ENCODE measurements at places on chromosomes 11 and 22.

DNA sequence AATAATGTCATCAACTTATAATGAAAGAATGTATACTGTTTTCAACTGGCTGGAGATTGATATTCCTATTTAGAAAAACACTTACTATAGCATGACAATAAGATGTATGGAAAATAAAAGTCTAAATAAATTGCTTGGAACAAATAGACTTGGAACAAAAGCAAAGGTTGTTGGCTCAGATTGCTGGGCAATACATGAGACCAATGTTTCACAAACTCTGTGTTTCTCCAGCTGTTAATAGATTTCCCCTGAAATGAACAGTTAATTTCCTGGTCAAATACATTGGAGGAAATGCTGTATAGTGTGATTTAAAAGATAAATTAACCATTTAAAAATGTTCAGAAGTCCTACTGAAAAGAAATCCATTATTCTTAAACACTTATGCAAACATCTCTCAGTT is 40.1 kb upstream of the CTSC start:
- no peak for DNase-seq

DNA sequence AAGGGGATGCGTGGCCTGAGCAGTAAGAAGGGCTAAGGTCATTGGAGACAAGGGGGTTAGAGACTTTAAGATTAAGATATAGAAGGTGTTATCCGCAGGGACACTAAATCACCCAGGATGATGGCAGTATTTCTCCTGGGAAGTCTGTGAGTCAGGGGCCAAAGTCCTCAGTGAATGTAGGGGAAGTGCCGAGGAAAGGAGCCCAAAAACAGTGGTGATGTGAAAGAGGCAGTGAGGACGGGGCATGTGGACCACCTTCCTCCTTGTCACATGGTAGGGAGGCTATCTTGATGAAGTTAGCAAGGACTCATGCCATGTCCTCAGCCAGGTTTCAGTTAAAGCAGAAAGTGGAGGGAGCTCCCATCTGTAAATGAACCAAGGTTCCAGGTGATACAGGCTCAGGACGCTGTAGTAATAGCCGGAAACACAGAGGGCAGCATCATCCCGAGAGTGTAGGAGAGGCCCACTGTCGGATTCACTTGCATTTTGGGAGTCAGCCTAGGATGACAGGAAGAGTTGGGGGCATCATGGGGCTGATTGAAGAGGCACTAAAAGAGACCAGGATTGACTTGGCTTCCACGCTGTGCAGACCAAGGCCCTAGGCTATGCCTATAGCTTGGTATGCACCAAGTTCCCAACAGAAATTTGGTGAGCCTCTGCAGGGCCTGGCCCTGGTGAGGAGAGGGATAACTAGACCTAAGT is 33.5 kb downstream of the WEE1 start:
- no peak for DNase-seq

DNA sequence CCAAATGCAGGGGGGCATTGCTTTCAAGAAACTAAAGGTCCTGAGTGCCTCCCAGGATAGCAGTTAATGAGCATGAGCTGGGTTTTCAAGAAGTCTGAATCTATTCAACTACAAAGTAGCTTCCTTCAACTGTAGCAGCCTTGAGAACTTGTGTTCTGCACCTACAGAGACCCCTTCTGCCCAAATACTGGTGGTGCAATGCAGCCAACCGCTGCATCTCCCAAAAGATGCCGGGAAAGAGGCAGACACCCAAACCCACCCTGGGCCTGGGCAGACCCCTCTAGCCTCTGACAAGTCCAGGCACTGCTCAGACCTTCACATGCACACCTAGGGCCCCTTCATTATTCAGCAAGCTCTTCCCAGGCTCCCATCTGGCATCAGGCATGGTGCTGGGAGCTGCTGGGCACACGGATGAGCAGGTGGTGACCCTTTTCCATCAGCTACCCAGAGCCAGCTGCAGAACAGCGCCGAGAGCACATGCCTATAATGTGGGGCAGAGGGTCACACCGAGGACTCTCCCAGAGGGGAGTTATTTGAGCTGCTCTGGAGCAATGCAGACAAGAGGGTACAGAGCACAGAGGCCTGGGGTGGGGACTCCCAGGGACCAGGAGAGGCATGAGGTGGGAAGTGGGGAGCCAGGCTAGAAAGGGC is 44.9 kb upstream of the ETS1 start:
- DNase-seq: peak; percentile 13

GRCh38 chr11:125062931-125063428 is at the start of gene SLC37A2:
Gene SLC37A2, plus strand, starts transcription at chr11:125063305. Its CDS starts 63 bp downstream, at chr11:125063368.
- peak; percentile 4 for DNase-seq

DNA sequence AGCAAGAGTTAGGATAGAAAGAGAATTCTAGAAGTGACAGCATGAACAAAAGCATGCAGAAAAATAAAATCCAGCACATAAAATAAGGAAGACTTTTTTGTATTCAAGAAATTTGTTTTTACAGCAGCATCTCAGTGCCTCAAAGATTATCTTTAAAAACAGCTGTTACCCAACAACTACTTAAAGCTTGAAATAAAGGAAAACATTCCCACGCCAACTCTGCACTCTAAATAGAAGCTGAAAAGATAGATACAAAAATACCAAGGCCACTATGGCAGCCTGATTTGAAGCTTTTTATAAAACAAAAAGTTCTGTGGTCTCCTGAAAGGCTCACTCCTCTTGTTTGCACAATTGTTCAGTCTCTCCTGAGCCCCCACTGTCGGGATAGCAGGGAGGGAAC is 83.6 kb upstream of the LRRC55 start:
- DNase-seq: no peak

DNA sequence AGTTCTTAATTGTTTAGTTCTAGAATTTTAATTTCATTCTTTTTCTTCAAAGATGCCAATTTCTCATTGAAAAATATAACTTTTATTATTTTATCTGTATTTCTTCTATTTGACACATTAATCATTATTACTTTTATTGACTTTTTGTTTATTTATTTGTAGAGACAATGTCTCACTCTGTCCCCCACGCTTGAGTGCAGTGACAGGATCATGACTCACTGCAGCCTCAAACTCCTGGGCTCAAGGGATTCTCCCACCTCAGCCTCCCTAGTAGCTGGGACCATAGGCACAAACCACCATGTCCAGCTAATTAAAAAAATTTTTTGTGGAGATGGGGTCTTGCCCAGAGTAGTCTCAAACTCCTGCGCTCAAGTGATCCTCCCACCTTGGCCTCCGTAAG is 30.3 kb upstream of the FBLN1 start:
- no peak for DNase-seq

DNA sequence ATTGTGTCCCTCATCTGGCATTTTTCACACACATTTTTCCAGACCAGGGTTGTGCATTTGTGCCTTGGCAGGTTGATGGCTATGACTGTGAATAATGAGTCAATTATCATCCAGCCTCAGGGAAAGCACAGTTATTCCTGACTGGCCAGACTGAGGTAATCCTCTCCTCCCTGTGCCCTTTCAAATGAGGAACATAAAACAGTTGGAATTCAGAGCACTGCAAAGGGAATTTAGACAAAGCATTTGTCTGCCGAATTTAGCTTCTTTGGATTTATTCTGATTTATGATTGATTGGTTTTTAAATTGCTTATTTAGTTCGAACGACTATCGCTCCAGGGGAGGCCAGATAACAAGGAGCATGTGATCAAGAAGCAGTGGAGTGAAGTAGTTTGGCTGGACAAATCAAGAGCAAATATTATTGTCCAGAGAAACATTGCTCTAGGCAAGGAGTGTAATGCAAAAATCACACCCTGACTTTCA is 30.8 kb upstream of the RAG2 start:
- no peak for DNase-seq

DNA sequence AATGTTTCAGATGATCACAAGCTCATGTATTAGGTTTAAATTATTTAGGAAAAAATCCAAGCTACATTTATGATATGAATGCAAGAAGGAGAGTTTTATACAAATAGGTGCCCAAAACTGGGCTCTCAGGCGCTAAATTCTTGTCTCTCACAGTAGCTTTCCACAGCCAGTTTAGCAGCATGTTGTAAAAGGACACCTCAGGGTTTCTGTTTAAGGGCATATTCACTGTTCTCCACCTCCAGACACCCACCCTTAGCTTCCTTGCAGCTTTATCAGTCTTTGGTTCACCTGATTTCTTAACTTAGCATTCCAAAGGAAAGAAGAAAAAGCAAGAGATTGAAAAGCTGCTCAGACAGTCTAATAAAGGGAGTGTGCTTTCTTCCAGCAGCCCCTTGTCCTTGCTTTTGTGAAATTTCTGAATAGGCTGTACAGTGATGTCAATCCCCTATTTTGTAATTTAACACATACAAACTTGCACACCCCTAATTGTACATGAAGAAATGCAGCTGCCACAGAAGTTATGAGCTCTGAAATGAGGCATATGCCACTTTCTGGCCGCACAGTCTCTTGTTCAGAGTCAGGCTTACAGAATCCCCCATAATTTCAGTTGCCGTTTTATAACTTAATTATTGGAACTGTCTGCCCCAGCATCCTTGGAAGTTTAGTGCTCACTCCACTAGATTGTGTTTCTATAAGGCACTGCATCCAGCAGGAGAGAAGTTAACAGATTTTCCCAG is 262.1 kb downstream of the DDX10 start:
- no peak for DNase-seq

GRCh38 chr22:46851311-46851710 is 88.9 kb downstream of the TBC1D22A start:
- no peak for DNase-seq

DNA sequence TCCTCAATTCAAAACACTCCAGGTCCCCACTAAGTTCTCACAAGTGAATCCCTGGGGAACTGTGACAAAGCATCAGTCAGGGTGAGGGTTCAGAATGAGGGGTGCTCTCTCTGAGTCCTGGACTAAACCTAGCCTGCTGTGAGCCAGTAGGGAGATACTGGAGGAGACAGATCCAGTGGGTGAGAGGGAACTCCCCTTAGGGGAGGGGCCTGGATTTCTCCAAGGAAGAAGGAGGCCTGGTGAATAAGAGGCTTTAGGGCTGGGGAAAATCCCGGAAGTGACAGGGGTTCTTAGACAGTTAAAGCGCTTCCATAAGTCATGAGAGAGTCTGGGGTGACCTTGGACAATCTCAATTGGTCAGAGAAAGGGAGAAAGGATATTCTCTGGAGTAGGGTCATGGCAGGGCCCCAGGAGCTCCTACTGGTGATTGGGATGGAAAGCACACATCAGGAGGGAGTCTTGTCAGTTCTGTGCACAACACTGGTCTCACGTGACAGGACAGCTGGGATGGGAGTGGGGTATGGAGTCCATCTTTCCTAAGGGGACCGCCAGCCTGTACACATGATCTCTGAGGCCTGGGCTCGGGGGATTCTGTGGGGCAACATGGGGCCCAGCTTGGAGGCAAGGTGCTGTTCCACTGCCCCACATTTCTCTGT is 1.5 kb downstream of the TBC1D10A start:
- peak; percentile 53 for DNase-seq

- DNase-seq: no peak
Observed at GRCh38 chr11:21564833-21565682, 627.8 kb upstream of the ANO5 start.

DNA sequence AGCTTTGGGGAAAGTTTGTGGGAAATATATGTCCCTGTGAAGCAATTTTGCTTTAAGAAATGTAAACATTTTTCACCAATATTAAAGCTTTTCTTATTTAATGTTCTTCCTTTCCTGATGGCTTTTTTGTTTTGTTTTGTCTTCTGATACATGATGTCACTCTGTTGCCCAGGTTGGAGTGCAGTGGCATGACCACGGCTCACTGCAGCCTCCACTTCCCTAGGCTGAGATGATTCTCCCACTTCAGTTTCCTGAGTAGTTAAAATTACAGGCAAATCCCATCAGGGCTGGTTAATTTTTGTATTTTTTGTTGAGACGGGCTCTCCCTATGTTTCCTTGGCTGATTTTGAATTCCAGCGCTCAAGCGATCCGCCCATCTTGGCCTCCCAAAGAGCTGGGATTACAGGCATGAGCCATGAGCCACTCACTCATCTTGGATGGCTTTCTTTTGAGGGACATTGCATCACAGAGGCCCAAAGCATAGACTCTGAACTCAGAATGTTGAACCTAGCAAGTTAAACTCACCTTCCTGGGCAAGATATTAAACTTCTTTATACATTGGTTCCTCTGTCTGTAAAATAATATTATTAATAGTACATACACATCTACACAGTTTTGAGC is 651 bp upstream of the CARD16 start:
- DNase-seq: no peak

- no peak for DNase-seq
Observed at GRCh38 chr11:116782728-116783127, 5.1 kb downstream of the ZPR1 start.

GRCh38 chr22:19745155-19746101 is 15.2 kb upstream of the TBX1 start:
- DNase-seq: no peak

DNA sequence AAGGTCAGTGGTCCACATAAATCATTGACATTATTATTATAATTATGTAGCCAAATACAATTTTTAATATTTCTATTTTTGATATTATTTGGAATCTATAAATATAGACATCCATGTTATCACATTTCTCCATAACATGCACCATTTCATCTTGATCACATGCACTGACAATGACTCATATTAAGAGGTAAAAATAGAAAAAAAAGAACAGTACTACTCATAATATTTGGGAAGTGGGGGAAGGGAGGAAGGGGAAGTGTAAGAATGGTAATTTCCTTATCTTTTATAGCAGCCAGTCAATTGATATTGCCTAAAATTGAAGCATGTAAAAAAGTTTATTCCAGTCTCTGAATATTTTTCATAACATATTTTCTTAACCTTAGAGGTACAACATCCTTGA is 72.3 kb downstream of the ADM start:
- no peak for DNase-seq

GRCh38 chr22:39297490-39298240 is 21.8 kb downstream of the RPL3 start:
- DNase-seq: no peak

GRCh38 chr11:113006896-113007445 is 45.8 kb downstream of the NCAM1 start:
- no peak for DNase-seq

GRCh38 chr11:127643268-127644058 is 642.9 kb upstream of the KIRREL3 start:
- DNase-seq: no peak

GRCh38 chr11:73145986-73146575 is 4.0 kb upstream of the FCHSD2 start:
- DNase-seq: no peak

DNA sequence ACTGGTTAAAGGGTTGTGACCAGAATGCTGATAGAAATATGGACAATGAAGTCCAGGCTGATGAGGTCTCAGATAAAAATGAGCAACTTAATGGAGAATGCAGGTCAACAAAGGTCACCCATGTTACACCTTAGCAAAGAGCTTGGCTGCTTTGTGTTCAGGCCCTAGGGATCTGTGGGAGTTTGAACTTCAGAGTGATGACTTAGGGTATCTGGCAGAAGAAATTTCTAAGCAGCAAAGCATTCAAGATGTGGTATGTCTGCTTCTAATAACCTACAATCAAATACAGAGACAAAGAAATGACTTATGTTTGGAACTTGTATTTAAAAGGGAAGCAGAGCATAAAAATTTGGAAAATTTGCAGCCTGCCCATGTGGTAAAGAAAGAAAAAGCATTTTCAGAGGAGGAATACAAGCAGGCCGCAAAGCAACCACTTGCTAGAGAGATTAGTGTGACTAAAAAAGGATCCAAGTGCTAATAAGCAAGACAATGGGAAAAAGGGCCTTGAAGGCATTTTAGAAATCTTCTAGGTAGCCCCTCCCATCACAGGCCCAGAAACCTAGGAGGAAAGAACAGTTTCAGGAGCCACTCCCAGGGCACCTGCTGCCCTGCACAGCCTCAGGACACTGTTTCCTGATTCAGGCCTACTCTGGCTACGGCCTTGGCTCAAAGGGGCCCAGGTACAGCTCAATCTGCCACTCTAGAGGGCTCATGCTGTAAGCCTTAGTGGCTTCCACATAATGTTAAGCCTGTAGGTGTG is 41.3 kb downstream of the TNKS1BP1 start:
- DNase-seq: no peak
